ENCODE measurements at places on chromosomes 2 and 18.
A peak's percentile ranks its signal among the peaks of the same experiment; 100 is the strongest.

DNA sequence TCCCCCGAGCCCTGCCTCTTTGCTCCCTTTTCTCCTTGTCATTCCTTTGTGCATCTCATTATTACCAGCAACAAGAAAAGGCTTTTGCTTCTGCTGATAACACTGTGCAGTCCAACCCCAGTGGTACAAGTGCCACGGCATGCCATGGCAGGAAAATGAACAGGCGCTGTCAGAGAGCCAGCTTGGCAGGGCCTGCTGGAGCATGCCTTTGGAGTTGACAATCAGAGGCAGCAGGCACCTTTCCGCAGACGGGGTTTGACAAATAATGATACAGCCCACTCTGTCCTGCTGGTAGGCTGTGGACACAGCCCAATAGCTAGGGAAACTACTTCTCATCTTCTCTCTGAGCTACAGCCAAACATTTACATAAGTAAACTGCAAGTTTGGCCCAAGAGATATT lies 243.9 kb upstream of the LRRTM1 start:
- DNase-seq: peak; percentile 95

DNA sequence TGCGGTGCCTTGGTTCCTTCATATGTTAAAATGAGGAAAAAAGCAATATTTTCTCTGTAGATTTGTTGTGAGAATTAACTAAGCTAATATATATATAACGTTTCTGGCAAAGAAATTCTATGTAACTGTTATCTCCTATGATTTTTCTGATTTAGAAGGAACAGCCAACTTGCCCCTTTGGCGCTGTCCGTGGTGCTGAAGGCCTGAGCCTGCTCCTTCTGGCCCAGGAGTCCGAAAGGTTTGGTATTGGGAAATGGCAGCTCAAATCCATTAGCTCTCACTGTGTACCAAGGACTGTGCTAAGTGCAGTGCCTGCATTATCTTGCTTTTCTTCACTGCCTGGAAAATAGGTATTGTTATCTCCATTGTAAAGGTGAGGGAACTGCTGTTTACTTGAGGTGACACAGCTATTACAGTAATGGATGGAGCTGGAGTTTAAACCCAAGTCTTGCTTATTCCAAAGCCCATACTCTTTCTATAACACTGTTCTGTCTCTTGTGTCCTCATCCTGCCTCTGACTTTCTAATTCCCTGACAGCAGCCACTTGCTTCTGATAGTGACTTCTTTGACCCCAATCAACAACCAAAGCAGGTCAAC lies 52.2 kb downstream of the C1QL2 start:
- DNase-seq: no peak

DNA sequence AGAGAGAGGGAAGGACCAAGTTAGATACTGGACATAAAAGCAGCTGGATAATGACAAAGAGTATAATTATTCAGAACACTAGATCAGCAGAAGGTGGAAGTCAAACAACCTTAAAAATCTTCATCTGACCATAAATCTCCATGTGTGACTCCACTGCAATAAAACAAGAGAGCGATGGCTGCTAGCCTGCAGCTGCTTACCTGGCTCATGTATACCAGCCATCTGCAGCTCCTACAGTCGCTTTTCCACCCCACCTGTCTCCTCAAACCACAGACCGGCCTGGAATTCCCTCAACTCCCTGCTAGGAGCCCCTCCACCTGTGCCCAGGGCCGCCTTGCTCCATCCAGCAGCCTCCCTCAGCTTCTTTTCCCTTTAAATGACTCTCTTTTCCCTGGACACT lies 64.5 kb downstream of the SLC4A5 start:
- no peak for DNase-seq

DNA sequence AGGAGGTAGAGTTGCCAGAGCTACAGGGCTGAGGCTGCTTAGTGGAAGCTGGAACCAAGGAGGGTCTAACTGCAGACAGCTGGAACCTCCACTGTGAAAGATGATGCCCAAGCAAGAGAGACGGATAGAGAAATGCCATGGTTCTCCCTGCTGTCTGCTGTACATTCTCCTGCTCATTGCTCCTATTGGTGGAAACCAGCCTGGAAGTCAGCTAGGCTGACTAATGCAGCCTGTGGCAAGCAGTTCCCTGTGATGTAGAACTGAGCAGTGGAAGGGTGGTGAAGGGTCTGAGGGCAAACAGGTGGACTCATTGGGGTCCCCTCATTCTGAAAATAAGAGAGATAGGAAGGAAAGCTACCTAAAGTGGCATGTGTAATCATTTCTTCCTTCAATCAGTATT lies 563.6 kb downstream of the SLC4A3 start:
- no peak for DNase-seq

- no peak for DNase-seq
Observed at GRCh38 chr2:184851576-184851975, 253.2 kb downstream of the ZNF804A start.

DNA sequence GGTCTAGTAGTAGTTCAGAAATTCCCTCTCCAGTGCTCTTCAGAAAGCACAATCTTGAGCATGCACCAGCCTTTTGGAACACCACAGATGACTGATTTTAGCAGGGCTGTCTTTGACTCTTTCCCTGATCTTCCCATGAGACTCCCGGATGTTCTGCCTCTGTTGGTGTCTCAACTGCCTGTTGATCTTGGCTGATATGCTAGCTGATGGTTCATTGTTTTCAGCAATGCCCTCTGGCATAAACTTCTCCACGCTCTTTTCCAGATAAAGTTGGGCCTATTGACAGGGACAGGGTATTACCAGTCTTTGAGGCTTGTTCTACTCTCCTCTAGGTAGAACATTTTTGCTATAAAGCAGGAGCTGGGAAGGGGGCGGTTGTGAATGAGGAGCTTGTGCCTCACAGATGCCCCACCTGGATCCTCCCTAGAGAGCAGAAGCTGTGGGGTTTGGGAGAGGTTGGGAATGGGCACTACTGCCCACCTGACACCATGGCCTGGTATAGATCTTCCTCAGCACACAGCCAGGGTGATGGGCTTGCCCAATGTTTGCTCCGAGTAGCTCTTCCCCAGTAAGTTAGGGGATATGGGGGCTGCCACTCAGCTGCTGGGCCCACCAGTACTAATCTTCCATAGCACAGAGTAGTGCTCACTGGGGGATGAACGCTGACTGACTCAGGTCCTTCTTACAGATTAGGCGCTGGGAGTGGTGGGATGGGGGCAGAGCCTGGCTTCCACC lies 111.3 kb downstream of the PTGR3 start:
- DNase-seq: no peak

DNA sequence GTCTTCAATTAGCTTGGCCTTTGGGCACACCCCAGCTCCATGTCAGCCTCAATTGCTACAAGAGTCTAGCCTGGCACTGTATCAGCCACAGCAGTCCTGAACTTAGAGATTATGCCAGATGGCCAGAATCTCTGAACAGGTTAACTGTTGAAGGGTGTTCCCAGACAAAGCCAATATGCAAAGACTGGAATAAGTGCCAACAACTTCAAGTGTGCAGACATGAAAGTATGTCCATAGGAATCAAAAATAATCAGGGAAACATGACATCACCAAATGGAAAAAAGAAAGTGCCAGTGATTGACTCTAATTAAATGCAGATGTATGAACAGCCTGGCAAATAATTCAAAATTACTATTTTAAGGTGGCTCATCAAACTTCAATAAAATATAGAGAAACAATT lies 98.5 kb upstream of the DOCK10 start:
- no peak for DNase-seq

DNA sequence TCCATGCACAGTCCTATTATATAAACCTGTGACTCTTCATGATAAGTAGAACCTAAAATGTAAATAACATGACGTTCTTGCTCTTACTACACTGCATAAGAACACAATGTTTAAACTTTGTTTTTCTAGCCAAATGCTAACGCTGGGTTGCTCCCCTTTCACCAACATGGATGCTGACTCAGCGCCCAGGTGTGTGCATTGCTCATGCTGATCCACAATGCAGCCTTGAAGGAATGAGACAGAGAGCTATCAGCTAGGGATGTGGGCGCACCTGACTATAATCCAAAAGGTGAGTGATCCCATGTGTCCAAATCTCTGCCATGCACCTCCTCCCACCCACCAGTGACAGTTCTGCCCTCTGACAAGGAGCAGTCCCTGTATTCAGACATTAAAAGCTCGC lies 235.0 kb downstream of the IRS1 start:
- DNase-seq: no peak

- no peak for DNase-seq
Observed at GRCh38 chr2:40043191-40043590, 264.1 kb upstream of the THUMPD2 start.

DNA sequence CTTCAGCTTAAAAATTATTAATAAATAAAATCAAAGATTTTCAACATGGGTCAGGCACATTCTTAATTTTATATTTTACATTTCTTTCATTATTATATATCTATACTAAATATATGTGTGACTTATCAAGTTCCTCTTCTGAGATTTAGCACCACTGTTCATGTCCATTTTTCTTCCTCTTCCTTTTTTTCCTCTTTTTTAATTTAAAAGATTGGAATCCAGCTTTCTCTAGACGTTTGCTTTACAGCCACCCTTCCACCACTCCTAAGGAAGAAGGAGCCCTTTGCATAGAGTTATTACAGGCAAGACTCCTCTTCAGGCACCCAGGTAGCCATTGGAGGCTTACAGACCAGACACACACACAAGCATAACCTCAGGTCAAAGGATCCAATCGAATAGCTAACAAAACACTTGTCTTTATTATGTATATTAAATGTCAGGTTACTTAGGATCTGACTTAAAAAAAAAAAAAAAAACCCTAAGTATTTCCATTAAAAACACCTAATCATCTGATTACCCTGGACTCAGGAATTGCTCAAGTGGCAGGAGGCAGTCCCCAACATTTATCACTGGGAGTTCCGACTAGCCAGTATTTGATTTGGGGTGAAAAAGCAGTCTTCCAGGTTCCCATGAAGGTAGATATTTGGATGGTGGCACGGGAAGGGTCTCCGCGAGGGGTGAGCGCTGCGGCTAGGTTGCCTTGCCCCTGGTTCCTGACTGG lies 2.4 kb upstream of the ZEB2 start:
- DNase-seq: no peak
